ENCODE measurements at places on chromosomes 16 and 17.

- DNase-seq, result peak; percentile 42
These were observed 56.9 kb upstream of the TEKT3 start for GRCh38 chr17:15398291-15398690.

DNA sequence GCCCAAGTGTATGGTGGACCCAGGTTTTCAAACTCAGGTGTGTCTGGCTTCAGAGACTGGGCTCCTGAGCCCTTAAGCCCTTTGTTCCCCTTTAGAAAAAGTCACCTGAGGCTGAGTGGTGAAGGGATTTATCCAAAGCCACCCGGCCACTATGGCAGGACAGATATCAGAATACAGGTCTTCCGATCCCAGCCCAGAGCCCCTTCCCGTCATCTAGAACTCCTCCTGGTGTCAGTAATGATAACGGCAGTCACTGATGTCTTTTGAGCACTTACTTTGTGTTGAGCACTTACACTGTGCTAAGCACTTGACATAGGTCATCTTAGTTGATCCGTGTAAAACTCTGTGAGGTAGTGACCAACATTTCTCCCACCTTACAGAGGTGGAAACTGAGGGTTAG is 16.6 kb downstream of the NOD2 start:
- no peak for DNase-seq

GRCh38 chr17:16479264-16479663 is 12.7 kb downstream of the LRRC75A start:
- no peak for DNase-seq

DNA sequence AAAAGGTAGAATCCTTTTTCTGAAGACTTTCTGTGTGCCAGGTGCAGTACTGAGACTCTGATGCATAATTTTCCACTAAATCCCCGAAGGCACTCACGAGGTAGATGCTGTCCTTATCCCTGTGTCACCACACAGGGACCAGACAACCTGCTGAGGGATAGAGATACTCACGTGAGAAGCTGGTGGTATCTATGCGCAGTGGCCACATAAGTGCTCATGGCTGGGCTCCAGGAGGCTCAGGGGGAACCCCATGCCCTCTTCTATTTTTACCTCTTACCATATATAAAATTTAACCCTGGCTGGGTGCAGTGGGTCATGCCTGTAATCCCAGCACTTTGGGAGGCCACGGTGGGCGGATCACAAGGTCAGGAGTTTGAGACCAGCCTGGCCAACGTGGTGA is 38.3 kb downstream of the NT5M start:
- no peak for DNase-seq

- DNase-seq, result no peak
These were observed 19.8 kb upstream of the FAM83G start for GRCh38 chr17:19024101-19025078.

- no peak for DNase-seq
These were observed 215.2 kb upstream of the WSCD1 start for GRCh38 chr17:5854871-5855554.

Measured in SHP77 treated with DMSO at 0.1 percent for 48 hours (cell line).